Left lobe of liver (tissue), 2 donors: ENCODE measurements at places on chromosomes 13 and 19. TPM values are rescaled to one million over a fixed set of nuclear protein-coding genes. Genes with fewer than 3 reads are reported as not detected.

DHDH gene
- 0.23 TPM for total RNA-seq

GRCh38 chr13:106350208-106350607, 185.3 kb downstream of the EFNB2 start:
- no peak for DNase-seq

DNA sequence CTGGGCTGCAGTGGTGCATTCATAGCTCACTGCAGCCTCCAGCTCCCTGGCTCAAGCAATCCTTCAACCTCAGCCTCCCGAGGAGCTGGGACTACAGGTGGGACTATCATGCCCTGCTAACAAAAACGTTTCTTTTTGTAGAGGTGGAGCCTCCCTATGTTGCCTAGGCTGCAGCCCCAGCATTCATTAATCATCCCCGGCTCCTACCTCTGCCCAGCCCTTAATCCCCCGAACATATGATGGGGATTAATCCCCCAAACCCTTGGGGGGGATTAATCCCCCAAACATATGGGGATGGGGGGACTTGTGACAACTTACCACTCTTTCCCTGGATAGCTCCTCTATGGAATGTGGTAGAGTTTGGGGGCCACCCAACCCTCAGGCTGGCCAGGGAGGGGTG, 45.9 kb downstream of the SUGP2 start:
- DNase-seq = no peak

GRCh38 chr13:106122234-106122633, 413.2 kb downstream of the EFNB2 start:
- no peak for DNase-seq

CNFN gene
- total RNA-seq = not detected

FFAR1 gene
- not detected for total RNA-seq

DNA sequence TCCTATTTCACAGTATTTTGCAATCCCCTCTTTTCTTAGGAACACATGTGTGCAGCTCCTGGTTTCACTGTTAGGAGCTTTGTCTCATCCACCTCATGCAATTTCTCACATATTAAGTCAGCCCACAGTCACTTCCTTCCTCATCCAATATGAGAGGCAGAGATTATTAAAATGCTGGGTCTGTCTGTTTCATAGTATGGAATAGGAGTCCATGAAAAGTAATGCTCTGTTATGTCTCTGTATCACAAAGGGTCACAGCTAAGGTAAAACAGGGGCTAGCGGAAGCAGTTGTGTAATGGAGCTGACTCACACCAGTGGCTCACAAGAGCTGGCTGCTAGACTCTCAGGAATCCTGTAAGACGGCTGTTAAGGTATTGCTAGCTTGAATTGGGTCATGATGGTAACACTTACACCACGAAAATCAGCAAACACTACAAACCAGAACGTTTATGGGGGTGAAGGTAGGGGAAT, 216.5 kb downstream of the EFNB2 start:
- DNase-seq = no peak

DNA sequence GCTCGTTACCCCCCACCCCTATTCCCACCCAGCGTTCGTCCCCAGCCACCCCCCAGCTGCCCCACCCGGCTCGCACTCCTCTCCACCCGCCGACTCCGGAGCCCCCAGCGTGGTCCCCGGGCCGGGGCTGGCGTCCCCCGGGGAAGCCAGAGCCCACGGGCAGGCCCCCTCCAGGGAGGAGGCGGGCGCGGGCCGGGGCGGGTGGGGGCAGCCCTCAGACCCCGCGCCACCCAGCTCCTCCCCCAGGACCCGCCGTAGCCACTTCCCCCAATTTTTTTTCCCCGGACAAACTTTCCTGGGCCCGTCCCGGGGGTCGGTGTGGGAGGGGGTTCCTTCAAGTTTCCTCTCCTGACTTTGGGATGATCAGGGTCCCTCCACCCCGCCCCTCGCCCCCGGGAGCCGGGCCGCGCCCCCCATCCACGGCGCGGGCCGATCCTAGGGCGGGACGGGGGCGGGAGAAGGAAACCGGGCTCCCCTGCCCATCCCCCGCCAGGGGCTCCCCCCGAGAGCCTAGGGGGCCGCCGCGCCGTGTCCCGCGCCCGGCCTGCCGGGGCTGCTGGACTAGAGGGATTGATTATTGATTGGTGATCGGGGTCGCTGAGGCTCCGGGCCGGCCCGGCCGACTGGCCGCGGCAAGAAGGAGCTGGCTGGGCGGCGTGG, 927 bp upstream of the TSHZ3 start:
- no peak for DNase-seq

POU4F1 gene
- not detected for total RNA-seq

DNA sequence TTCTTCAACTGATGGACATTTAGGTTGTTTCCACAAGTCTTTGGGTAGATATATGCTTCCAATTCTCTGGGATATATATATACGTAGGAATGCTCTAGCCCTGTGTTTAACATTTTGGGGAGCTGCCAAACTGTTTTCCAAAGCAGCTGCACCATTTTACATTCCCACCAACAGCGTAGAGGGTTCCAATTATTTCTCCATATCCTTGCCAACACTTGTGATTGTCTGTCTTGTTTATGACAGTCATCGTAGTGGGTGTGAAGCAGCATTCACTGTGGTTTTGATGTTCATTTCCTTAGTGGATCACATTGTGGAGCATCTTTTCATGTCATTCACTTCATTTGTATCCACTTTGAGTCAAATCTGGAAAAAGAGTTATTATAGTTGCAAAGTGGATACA, 4.7 kb upstream of the CBLC start:
- DNase-seq = no peak

SPACA4 gene
- not detected for total RNA-seq

ZNF284 gene
- total RNA-seq = 0.68 TPM

GRCh38 chr13:51047434-51048165, 63.5 kb downstream of the C13orf42 start:
- no peak for DNase-seq

DNA sequence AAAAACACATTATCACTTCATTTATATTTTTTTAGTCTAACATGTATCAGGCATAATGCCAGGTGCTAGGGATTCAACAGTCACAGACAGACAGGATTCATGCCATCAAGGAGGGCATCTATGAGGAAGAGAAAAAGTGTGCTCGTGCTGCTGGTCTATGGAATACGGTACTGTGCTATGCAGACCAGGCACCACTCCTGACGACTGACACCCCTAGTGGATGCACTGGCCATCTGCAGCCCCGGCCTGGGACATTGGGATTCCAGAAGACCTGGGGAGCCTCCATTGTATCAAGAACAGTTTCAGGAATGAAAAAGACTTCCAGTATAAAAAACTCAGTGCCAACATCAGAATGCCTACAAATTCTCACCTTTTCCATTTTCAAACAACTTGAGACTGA, 94.0 kb downstream of the KLF12 start:
- DNase-seq = no peak

DNA sequence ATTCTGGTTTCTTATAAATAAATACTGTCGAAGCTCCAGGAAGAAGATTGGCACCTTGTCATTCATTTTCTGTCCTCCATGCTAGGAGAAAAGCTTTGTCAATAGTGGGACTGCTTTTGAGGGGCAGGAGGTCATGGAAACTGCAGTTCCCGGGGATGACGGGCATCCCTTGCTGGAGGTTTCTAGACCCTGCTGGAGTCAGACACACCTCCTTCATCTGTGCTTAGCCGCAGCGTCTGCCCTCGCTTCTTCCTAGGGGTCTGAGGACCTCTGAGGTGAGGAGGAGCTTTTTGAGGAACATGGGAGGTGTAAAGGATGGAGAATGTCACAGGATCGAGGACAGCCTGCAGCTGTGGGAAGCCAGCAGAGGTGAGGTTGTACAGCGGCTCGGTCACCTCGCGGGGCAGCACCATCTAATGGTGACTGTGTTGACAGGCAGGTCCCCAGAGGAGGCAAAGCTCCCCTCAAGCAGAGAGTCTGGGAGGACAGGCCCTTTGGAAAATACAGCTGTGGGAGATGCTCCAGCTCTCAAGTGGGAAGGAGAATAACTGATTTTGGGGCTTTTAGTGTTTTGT, 172.7 kb upstream of the RNF113B start:
- DNase-seq = peak; percentile 51

GRCh38 chr13:100115693-100116254, 26.9 kb downstream of the PCCA start:
- no peak for DNase-seq

DNA sequence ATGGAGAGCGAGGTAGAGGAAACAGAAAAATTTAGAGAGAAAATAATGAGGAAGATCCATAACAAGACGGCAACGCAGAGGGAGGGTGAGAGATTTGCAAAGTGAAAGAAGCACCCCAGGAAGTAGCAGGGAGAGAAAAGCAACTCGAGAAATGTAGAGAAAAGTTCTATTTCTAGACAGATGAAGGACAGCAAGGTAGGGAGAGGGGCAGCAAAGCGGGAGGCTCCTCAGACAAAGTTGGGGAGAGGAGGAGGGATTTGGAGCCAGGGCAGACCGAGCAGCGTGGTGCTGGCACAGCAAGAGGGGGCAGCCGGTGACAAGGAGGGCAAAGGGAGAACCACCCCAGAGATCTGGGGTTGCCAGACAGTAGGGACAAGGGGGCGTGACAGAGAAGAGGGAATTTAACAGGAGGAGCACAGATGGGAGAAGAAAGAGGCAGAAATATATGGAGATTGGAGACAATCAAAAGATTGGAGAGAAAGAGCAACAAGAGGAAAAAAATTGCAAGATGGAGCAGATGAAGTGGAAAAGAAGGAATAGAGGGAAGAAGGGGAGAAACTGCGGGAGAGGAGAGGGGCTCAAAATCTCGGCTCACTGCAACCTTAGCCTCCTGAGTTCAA, 989 bp downstream of the ZNF766 start:
- no peak for DNase-seq

DNA sequence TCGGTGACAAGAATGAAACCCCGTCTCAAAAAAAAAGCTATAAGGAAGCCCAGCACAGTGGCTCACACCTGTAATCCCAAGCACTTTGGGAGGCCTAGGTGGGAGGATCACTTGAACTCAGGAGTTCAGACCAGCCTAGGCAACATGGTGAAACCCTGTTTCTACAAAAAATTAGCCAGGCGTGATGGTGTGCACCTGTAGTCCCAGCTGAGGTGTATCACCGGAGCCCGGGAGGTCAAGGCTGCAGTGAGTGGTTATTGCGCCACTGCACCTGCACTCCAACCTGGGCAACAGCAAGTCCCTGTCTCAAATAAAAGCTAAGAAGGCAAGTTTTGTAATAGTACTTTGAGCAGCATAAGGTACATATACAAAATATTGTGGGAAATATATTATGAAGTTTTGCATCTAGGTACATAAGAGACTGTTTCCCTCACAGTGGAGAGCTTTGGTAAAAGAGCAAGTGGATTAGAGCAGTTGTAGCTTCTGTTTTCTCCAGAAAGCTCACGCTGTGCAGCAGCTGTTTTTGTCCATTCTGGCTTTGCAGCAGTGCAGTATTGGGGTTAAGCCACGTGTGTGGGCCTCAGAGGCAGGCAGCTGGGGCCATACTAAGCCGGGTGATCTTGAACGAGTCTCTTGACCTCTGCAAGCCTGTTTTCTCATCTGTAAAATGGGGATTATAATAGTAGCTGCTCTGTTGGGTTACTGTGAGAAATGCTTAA, 35.4 kb downstream of the ARHGAP35 start:
- peak; percentile 85 for DNase-seq

NLRP12 gene
- 0.28 TPM for total RNA-seq

ZNF534 gene
- not detected for total RNA-seq

DNA sequence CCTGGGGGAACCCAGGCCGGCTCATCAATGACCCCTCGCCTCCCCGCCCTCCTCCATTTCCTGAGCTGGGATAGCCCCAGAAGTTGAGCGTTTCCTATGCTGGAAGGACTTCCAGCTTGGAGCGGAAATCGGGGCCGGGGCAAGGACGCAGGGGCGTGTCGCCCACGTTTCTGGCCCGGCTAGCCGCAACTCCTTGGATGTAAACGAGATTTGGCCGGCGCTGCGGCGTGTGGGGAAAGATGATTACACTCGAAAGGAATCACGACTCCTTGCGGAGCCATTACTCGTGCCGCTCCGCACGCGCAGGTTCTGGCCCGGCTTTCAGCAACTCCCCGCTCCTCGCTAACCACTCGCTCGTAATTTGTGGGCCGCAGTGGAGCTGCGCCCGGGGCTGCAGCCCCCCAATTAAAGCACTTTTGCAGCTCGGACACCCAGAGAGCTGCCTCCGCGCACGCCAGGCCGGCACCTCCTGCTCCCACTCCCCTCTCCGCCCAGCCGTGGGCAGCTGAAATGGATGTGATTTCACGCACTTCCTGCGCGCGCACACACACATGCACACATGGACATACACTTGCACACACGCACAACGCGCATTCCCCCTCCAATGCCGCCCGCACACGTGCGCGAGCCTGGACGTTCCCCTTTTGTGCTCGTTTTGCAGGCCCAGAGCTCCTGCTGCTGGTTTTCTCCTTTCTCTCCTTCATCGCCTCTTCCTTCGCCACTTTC, 15.7 kb downstream of the ZIC5 start:
- no peak for DNase-seq

GRCh38 chr19:5090465-5091017, 121.6 kb downstream of the KDM4B start:
- no peak for DNase-seq

DNA sequence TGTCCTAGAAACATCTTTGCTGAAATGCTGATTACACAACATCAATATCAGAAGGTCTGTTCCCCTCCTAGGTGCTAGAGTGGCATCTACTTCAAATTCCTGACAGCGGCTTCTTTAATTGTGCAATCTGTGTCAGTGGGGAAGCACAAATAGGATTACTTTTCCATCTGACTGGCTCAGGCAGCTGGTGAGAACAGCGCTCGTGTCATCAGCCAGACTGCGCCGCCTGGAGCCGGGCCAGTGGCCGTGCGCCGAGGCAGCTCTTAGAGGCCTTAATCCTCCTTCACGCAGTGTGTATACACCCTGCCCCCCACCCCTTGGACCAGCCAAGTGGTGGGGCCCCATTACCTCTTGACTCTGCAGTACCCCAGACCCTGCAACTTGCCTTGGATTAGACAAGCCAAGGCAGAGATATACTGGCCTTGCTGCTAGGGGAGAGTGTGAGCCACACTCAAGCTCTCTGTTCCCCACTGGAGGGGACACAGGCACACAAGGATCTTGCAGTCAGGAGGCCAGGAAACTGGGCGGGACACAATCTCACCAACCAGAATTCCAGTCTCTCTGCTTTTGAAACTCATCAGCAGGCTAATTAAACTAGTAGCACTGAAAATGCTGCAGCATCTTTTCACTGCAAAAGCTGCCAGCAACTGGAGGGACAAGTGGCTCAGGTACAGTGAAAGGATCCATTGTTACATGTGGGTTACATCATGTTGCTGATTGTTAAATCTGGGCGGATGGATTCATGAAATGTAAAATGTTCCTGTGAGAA, 48.9 kb upstream of the EPHX3 start:
- DNase-seq = peak; percentile 84

- DNase-seq = no peak
Measured at GRCh38 chr19:5774921-5775320, 9.6 kb downstream of the PRR22 start.

GRCh38 chr13:59890054-59890453, 273.7 kb downstream of the DIAPH3 start:
- DNase-seq = no peak

DNA sequence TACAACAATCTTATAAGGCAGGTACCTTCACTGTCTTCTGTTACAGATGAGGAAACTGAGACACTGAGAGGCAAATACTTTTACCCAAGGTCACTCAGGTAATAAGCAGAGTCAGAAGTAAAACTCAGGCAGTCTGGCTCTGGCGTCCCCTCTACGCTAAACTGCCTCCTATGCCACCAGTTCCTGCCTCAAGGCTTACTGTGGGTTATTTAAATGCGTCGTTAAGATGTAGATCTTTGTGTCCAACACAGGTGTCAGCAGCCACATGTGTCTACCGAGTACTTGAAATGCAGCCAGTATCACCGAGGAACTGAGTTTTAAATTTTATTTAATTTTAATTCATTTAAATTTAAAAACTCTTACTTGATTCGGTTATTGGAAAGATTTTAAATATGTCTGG, 1.9 kb downstream of the HAS1 start:
- no peak for DNase-seq

PRR19 gene
- total RNA-seq = 0.65 TPM
